ENCODE measurements at places on chromosomes 13 and 19. TPM values are rescaled to one million over a fixed set of nuclear protein-coding genes. Genes with fewer than 3 reads are reported as not detected.

The PEX11G gene
- polyA plus RNA-seq, result 11.1 TPM

The NDUFA13 gene
- 360 TPM for polyA plus RNA-seq

The F2RL3 gene
- 45.2 TPM for polyA plus RNA-seq

The B3GNT3 gene
- polyA plus RNA-seq, result 2.0 TPM

The MARCHF2 gene
- 33.6 TPM for polyA plus RNA-seq

The ZNF556 gene
- polyA plus RNA-seq, result 0.02 TPM

The KLK11 gene
- polyA plus RNA-seq, result 23.6 TPM

The ZNF529 gene
- 2.5 TPM for polyA plus RNA-seq

The LAIR1 gene
- 31.6 TPM for polyA plus RNA-seq

The IRS2 gene
- polyA plus RNA-seq, result 17.9 TPM

The STOML3 gene
- 2.0 TPM for polyA plus RNA-seq

The SPC24 gene
- polyA plus RNA-seq, result 1.3 TPM

The TPRX2 gene
- polyA plus RNA-seq, result not detected

The ZNF285 gene
- 0.63 TPM for polyA plus RNA-seq

The KLHL1 gene
- not detected for polyA plus RNA-seq

The NEK3 gene
- 25.7 TPM for polyA plus RNA-seq

The PSG6 gene
- polyA plus RNA-seq, result not detected

The ANKRD27 gene
- polyA plus RNA-seq, result 8.9 TPM

The FNDC3A gene
- polyA plus RNA-seq, result 17.6 TPM

The PROZ gene
- polyA plus RNA-seq, result not detected

The IGFL3 gene
- polyA plus RNA-seq, result not detected

The CATSPERD gene
- 8.4 TPM for polyA plus RNA-seq

The FGF22 gene
- polyA plus RNA-seq, result 0.10 TPM

The SARS2 gene
- polyA plus RNA-seq, result 34.6 TPM

The BCAM gene
- 59.2 TPM for polyA plus RNA-seq

The TMC4 gene
- 26.9 TPM for polyA plus RNA-seq

The NFILZ gene
- polyA plus RNA-seq, result not detected

The SPTBN4 gene
- polyA plus RNA-seq, result 0.58 TPM

The CEACAM18 gene
- not detected for polyA plus RNA-seq

Data from lung (tissue), 17 donors.